ENCODE measurements at places on chromosomes 13 and 19. TPM values are rescaled to one million over a fixed set of nuclear protein-coding genes. Genes with fewer than 3 reads are reported as not detected.

Gene C19orf67
- polyA plus RNA-seq, result not detected

Gene APOC4
- not detected for polyA plus RNA-seq

Gene LYPD5
- 0.28 TPM for polyA plus RNA-seq

Gene CAMSAP3
- not detected for polyA plus RNA-seq

Gene KL
- 0.10 TPM for polyA plus RNA-seq

Gene SYCN
- not detected for polyA plus RNA-seq

Gene DENND1C
- polyA plus RNA-seq, result 36.5 TPM

Gene ZBTB32
- 1.3 TPM for polyA plus RNA-seq

Gene ZNF565
- polyA plus RNA-seq, result 4.9 TPM

Gene FBN3
- polyA plus RNA-seq, result not detected

Gene CCDC159
- 13.2 TPM for polyA plus RNA-seq

Gene LIM2
- not detected for polyA plus RNA-seq

Gene CATSPERD
- not detected for polyA plus RNA-seq

Gene FBXO27
- not detected for polyA plus RNA-seq

Gene METTL21C
- polyA plus RNA-seq, result not detected

Gene KLF2
- polyA plus RNA-seq, result 361 TPM

Gene DUS3L
- 40.0 TPM for polyA plus RNA-seq

Gene ZNF709
- polyA plus RNA-seq, result 2.8 TPM

Gene KIR2DL1
- not detected for polyA plus RNA-seq

Gene CLC
- polyA plus RNA-seq, result not detected

Gene PRODH2
- not detected for polyA plus RNA-seq

Gene PSG7
- polyA plus RNA-seq, result not detected

Gene FLT1
- 3.7 TPM for polyA plus RNA-seq

Gene B9D2
- 13.7 TPM for polyA plus RNA-seq

Gene ARL11
- 13.0 TPM for polyA plus RNA-seq

Gene SIGLEC12
- polyA plus RNA-seq, result not detected

Gene AP1M1
- polyA plus RNA-seq, result 123 TPM

Gene ZNF846
- polyA plus RNA-seq, result 5.6 TPM

Gene GAPDHS
- not detected for polyA plus RNA-seq

Gene OR7A5
- polyA plus RNA-seq, result not detected

Gene CLEC4G
- polyA plus RNA-seq, result 1.8 TPM

Gene GIPR
- polyA plus RNA-seq, result not detected

Gene PDX1
- not detected for polyA plus RNA-seq

Gene DMKN
- polyA plus RNA-seq, result not detected

Gene CCDC124
- polyA plus RNA-seq, result 29.7 TPM

Gene LRRC63
- polyA plus RNA-seq, result not detected

Gene FAAP24
- polyA plus RNA-seq, result 1.7 TPM

Gene PRSS57
- polyA plus RNA-seq, result not detected

Gene LRFN3
- polyA plus RNA-seq, result not detected

Gene IZUMO2
- polyA plus RNA-seq, result not detected

Gene ISYNA1
- 9.1 TPM for polyA plus RNA-seq

Gene C13orf46
- 0.19 TPM for polyA plus RNA-seq

Gene COMP
- 0.36 TPM for polyA plus RNA-seq

Gene NR2C2AP
- 32.7 TPM for polyA plus RNA-seq

Gene TPTE2
- polyA plus RNA-seq, result not detected

Gene NOTCH3
- polyA plus RNA-seq, result not detected

Data from naive B cell (primary cell).